Activated T-cell treated with anti-CD3 and anti-CD28 coated beads for 48 hours (primary cell): ENCODE measurements at places on chromosomes 12 and 14.

GRCh38 chr14:104787736-104788135, 7.8 kb downstream of the AKT1 start:
- DNase-seq, result no peak

DNA sequence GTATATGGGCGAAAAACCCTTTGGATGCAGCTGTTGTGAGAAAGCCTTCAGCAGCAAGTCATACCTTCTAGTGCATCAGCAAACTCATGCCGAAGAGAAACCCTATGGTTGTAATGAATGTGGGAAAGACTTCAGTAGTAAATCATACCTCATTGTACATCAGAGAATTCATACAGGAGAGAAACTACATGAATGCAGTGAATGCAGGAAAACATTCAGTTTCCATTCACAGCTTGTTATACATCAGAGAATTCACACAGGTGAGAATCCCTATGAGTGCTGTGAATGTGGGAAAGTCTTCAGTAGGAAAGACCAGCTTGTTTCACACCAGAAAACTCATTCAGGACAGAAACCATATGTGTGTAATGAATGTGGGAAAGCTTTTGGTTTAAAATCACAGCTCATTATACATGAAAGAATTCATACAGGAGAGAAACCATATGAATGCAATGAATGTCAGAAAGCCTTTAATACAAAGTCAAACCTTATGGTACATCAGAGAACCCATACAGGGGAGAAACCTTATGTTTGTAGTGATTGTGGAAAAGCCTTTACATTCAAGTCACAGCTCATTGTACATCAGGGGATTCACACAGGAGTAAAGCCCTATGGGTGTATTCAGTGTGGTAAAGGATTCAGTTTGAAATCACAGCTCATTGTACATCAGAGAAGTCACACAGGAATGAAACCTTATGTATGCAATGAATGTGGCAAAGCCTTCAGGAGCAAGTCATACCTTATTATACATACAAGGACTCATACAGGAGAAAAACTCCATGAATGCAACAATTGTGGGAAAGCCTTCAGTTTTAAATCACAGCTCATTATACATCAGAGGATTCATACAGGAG, 21.4 kb downstream of the ZNF268 start:
- no peak for DNase-seq

- DNase-seq, result no peak
Observed at GRCh38 chr12:66197495-66197921, 8.5 kb downstream of the IRAK3 start.

- DNase-seq, result no peak
Observed at GRCh38 chr12:131803961-131804521, 24.2 kb upstream of the MMP17 start.

- DNase-seq, result no peak
Observed at GRCh38 chr14:102140750-102141145, 1.1 kb downstream of the WDR20 start.

DNA sequence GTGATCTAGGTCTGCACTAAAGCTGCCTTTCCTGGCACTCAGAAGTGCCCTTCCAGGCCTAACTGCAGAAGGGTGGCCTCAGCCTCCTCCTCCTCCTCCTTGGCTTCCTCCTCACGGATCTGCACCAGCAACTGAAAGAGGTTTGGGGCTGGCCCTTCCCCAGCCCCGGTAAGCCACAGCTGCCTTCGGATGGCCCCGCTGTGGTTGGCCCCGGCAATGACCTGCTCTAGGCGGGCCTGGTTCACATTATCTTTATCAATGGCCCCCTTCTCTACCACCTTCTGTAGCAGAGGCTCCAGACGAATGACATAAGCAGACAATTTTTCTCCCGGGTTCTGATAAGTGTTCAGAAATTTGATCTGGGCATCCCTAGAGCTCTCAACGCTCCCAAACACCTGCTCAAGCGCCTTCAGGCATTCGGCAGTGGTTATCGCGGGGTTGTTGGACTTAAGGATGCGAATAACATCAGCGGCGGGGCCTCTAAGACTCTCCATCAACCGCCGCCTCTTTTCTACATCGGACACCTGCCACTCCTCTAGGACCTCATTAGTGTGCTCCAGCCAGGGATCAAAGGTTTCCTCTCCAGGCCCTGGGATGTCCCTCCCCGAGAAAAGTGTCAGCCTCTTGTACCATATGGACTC, 1.5 kb downstream of the PNMA1 start:
- peak; percentile 47 for DNase-seq

- no peak for DNase-seq
Observed at GRCh38 chr14:68349900-68350629, 442.8 kb downstream of the ZFP36L1 start.

DNA sequence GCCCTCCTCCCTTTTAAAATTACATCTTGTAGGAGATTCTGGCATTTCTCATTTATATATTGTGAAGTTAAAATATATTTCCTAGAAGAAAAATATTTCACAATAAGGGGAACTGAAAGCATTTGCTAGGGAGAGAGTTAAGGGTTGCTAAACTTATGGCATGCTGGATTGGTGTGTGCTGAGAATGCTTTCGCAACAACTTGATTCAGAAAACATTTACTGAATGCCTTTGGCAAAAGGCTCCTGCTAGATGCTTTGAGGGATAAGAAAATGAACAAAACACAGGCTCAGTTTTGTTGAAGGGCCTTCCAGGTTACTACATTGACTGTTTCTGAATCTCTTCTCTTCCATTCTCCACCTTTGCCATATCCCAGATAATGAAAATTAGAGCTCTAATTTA, 67.5 kb downstream of the DIP2B start:
- no peak for DNase-seq

- no peak for DNase-seq
Observed at GRCh38 chr12:47307680-47308399, 228.1 kb upstream of the AMIGO2 start.

- no peak for DNase-seq
Observed at GRCh38 chr14:80491650-80492049, 280.3 kb upstream of the DIO2 start.

GRCh38 chr12:53940443-53941014, 1.9 kb downstream of the HOXC13 start:
- DNase-seq, result no peak

DNA sequence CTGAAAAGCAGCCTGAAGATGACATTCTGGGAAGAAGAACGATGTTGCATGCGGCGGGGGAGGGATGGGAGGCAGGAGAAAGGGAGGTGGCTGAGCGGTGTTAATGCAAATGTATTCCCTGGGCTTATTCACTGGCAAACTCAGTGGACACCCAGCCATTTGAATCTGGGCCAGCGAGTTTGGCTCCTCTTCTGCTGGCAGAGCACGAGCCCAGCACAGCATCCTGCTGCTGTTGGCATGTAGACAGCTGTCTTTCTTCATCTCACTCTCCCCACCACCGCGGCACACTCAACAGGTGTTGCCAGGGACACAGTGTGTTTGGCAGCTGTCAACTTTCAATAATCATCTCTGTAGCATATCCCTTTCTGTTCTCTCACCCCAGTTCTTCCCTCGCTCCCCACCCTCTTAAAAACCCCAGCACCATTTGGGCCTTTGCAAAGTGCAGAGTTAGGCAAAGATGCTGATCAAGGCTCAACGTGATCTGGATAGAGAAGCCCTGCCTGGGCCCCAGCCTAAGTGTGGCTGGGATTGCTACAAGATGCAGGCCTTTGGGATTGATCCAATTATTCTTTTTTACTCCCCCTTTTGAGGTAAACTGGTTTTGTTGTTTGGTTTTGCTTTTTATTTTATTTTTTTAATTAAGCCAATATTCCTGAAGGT, 131.9 kb downstream of the EXOC5 start:
- no peak for DNase-seq
